HCT116 (cell line): ENCODE measurements at places on chromosomes 2 and 18. TPM values are rescaled to one million over a fixed set of nuclear protein-coding genes. Genes with fewer than 3 reads are reported as not detected.
A peak's percentile ranks its signal among the peaks of the same experiment; 100 is the strongest.

The PLCL1 gene
- total RNA-seq: 0.07 TPM

The RAB31 gene
- total RNA-seq: 46.9 TPM

The COLEC11 gene
- total RNA-seq: 0.15 TPM

The AMER3 gene
- not detected for total RNA-seq

The SNRNP27 gene
- 44.4 TPM for total RNA-seq

- H3K4me3 ChIP-seq: no peak overlapping the region
- no peaks in the 10 kb centered on the region for H3K36me3 ChIP-seq
- H3K4me1 ChIP-seq: no peaks in the 10 kb centered on the region
- no peak overlapping the region for H3K27ac ChIP-seq
- H3K27me3 ChIP-seq: no peaks in the 10 kb centered on the region
These were observed 43.7 kb upstream of the NYAP2 start for GRCh38 chr2:225355788-225356187.

- H3K27me3 ChIP-seq: no peaks in the 10 kb centered on the region
- DNase-seq: no peak
- no peaks in the 10 kb centered on the region; the same call in 1 of the 2 replicates for H3K36me3 ChIP-seq
- H3K27ac ChIP-seq: peak overlapping the region; percentile 26; the same call in 1 of the 2 replicates
- H3K4me1 ChIP-seq: peaks cover 11% of the 10 kb centered on the region
- peak overlapping the region; percentile 95 for H3K4me3 ChIP-seq
These were observed 728 bp downstream of the NAPG start for GRCh38 chr18:10526561-10526949.

DNA sequence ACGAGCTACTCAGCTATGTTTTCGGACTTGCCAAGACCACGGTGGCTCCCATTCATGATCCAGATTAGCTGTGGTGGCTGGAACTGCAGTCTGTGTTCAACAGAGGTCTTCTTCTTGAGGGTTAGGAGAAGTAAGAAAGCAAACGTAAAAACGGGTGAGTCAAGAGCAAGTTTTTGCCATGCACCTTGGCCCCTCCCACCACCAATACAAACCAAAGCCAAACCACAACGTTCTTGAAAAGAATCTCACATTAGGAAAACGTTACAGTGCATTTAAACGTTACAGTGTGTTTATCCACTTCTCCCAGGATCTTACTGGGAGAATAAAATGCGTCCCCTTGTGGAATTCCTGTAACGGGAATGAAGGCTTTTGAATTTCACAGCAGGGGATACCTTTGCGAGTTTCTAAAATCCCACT, 725 bp downstream of the FBXO48 start:
- DNase-seq: no peak
- no peaks in the 10 kb centered on the region for H3K27me3 ChIP-seq
- H3K4me3 ChIP-seq: peak overlapping the region; percentile 82

DNA sequence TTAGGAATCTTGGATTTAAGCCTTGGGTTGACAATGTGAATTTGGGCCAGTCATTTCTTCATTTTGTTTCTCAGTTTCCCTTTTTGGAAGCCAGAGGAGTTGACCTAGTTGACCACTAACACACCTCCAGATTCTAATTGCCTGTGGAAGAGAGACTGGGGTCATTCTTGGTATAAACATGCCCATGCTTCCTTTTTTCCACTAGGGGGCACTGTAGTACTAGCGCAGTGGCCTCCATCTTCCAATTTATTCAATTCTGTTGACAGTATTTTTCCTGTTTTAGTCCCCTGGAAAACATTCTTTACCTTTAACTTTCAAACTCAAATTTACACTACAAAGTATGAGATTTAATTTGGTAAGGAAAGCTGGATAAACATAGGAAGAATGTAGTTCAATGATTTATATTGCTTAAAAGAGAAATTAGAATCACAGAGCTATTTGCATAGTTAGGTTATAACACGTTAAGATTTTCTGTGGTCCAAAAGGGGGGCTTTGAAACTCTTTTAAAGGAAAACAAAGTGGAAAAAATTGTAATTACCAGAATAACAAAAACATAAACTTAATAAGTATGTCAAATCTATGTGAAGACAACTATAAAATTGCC, 57.5 kb upstream of the AGPS start:
- peaks cover 31% of the 10 kb centered on the region for H3K4me1 ChIP-seq
- no peak overlapping the region for H3K27ac ChIP-seq
- DNase-seq: peak; percentile 33
- H3K4me3 ChIP-seq: no peak overlapping the region

DNA sequence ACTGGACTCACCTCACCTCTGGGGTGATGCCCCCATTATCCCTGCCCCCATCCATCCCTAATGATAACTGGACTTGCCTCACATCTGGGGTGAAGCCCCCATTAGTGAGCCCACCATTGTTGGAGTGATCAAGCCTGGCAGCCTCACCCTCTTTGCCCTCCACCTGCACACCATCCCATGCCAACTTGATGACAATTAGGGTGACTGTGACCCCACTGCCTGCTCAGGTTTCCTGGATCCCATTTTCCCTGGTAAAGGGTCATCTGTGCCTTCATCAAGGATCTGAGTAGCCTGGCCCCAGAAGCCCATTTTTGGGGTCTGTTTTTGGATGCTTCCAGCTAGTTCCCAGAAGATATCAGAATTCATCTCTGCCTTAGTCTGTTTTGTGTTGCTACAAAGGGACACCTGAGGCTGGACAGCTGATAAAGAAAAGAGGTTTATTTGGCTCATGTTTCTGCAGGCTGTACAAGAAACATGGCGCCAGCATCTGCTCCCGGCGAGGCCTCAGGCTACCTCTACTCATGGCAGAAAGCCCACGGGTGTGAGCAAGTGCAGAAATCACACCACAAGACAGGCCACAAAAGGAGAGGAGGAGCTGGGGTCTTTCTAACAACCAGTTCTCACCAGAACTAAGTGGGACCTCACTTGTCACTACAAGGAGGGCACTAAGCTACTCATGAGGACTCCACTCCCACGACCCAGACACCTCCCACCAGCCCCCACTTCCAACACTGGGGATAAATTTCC, 196.4 kb upstream of the TWIST2 start:
- no peaks in the 10 kb centered on the region for H3K36me3 ChIP-seq
- no peak overlapping the region for H3K4me3 ChIP-seq
- DNase-seq: no peak
- no peak overlapping the region for H3K27ac ChIP-seq
- no peaks in the 10 kb centered on the region for H3K27me3 ChIP-seq

DNA sequence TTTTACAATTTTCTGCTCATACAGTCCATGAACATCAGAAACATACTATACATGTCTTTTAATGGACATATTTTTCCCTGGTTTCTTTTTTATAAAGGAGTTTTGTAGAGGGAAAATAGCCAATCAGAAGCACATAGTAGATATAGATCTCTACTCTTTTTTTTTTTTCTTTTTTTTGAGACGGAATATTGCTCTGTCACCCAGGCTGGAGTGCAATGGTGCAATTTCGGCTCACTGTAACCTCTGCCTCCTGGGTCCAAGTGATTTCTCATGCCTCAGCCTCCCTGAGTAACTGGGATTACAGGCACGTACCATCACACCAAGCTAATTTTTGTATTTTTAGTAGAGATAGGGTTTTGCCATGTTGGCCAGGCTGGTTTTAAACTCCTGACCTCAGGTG, 83.2 kb upstream of the MGAT5 start:
- H3K27me3 ChIP-seq: no peaks in the 10 kb centered on the region
- H3K4me3 ChIP-seq: no peak overlapping the region
- no peaks in the 10 kb centered on the region for H3K36me3 ChIP-seq

DNA sequence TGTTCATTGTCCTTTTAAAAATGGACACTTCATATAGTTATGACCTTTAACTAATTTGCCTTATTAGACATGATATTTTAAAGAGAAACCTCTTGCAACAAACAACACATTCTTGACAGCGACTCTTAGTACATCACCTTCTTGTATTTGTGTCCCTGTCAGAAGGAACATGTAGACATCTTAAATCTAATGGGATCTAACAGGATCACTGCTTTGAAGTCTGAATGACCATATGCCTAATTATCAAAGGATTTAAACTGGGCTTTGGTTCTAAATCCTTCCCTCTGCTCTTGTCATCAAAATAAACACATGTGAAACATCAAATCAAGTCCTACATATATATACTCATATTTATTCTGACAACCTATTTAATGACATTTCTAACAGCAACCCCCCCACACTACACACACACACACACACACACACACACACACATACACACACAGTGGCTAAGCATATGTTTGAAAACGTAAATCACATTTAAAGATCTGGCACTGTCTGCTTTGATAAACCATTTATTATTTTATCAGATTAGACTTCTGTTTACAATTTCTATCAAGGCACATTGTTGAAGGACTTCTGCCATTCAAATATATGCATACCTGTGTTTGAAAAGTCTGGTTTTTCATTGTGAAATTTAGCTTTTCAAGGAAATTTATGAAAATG, 4.2 kb downstream of the GALNT13 start:
- H3K4me3 ChIP-seq: no peak overlapping the region
- no peak overlapping the region for H3K27ac ChIP-seq
- H3K36me3 ChIP-seq: no peaks in the 10 kb centered on the region
- no peaks in the 10 kb centered on the region for H3K27me3 ChIP-seq

GRCh38 chr18:35282353-35282752, 7.7 kb downstream of the ZSCAN30 start:
- DNase-seq: no peak
- no peaks in the 10 kb centered on the region; the same call in 1 of the 2 replicates for H3K36me3 ChIP-seq
- no peak overlapping the region for H3K4me3 ChIP-seq
- no peaks in the 10 kb centered on the region for H3K27me3 ChIP-seq

GRCh38 chr2:119383410-119384140, 16.8 kb downstream of the DBI start:
- no peaks in the 10 kb centered on the region for H3K27me3 ChIP-seq
- no peak overlapping the region for H3K27ac ChIP-seq
- no peak for DNase-seq
- no peak overlapping the region for H3K4me3 ChIP-seq
- peaks cover 15% of the 10 kb centered on the region for H3K4me1 ChIP-seq
- no peaks in the 10 kb centered on the region for H3K36me3 ChIP-seq

GRCh38 chr18:56973487-56973886, 173.4 kb upstream of the BOD1L2 start:
- no peak for DNase-seq
- no peak overlapping the region for H3K4me3 ChIP-seq
- H3K27me3 ChIP-seq: no peaks in the 10 kb centered on the region
- no peak overlapping the region for H3K27ac ChIP-seq
- no peaks in the 10 kb centered on the region for H3K4me1 ChIP-seq

- no peak for DNase-seq
- no peak overlapping the region for H3K4me3 ChIP-seq
- no peaks in the 10 kb centered on the region for H3K36me3 ChIP-seq
These were observed 135.0 kb upstream of the DOK6 start for GRCh38 chr18:69265656-69266055.

- DNase-seq: no peak
- H3K4me1 ChIP-seq: no peaks in the 10 kb centered on the region
- no peak overlapping the region for H3K27ac ChIP-seq
These were observed 377.3 kb upstream of the POU3F3 start for GRCh38 chr2:104476563-104476988.

DNA sequence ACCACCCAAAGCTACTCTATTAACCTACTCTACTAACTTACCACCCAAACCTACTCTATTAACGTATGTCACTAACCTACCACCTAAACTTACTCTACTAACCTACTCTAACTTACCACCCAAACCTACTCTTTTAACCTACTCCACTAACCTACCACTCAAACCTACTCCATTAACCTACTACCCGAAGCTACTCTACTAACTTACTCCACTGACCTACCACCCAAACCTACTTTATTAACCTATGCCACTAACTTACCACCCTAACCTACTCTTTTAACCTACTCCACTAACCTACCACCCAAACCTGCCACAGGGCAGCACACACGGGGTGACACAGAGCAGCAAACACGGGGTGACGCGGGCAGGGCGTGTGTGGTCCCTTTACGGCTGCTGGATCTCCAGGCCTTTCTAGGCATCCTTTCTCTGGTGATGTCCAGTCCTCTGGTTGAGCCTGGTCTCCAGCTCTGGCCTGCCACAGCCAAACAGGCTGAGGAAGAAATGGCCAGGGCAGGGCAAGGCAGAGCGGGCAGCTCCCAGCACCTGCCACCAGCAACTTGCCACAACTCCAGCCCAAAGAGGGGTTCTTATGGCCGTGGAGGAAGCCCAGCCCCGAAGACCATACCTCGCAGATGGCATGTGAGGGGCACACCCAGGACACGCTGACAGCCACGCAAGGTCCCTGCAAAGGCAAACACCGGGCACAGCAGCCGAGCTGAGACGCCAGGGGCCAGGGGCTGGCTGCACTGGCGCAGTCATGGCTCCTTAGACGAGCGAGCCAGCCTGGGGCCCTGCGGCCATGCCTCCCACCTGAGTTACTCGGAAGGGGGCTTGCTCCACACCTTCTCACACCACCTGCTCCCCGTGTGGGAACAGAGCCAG, 25.7 kb downstream of the PXDN start:
- no peak overlapping the region for H3K27ac ChIP-seq
- no peaks in the 10 kb centered on the region for H3K36me3 ChIP-seq
- H3K4me3 ChIP-seq: no peak overlapping the region

GRCh38 chr2:241665731-241666440, 20.7 kb downstream of the DTYMK start:
- no peaks in the 10 kb centered on the region for H3K4me1 ChIP-seq

- H3K36me3 ChIP-seq: no peaks in the 10 kb centered on the region
- no peaks in the 10 kb centered on the region for H3K4me1 ChIP-seq
- no peak overlapping the region for H3K27ac ChIP-seq
These were observed 5.7 kb downstream of the GPR35 start for GRCh38 chr2:240630771-240631547.

GRCh38 chr2:216084547-216084946, 2.8 kb downstream of the TMEM169 start:
- no peak overlapping the region for H3K27ac ChIP-seq
- H3K4me3 ChIP-seq: no peak overlapping the region
- no peaks in the 10 kb centered on the region for H3K36me3 ChIP-seq
- no peak for DNase-seq
- H3K4me1 ChIP-seq: peaks cover 4% of the 10 kb centered on the region; the same call in 1 of the 2 replicates
- no peaks in the 10 kb centered on the region for H3K27me3 ChIP-seq

DNA sequence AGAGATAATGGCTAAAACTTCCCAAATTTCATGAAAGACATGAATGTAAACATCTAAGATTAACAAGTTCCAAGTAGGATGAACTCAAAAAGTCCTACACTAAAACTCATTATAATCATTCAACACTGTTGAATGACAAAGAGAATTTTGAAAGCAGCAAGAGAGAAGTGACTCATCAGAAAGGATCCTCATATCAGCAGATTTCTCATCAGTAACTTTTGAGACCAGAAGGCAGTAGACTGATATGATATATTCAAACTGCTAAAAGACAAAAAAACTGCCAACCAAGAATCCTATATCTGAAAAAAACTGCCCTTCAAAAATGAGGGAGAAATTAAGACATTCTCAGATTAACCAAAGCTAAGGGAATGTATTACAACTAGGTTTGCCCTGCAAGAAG, 130.6 kb upstream of the OTX1 start:
- H3K27ac ChIP-seq: no peak overlapping the region
- H3K36me3 ChIP-seq: no peaks in the 10 kb centered on the region; the same call in 1 of the 2 replicates
- no peak for DNase-seq
